ENCODE measurements at places on chromosomes 7 and 10.

DNA sequence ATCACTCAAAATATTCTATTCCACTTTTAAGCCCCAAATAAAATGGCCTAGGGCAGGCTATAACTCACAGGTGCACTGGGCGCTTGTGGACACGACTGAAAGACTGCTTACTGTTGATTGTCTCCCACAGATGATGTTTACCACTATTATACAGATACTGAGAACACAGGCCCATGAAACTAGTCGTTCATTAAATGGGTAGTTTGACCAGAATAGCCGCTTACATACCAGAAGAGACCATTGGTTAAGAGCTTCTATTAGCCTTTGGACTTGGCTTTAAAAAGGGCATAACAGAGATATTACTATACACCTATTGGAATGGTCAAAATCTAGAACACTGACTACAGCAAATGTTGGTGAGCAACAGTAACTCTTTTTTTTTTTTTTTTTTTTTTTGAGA is 4.3 kb downstream of the CCDC6 start:
- DNase-seq, result no peak

- DNase-seq, result no peak
Measured at GRCh38 chr10:87547734-87548311, 43.1 kb downstream of the MINPP1 start.

- DNase-seq, result no peak
Measured at GRCh38 chr10:110584006-110584405, 16.5 kb downstream of the SMC3 start.

GRCh38 chr10:120355425-120355824 is 101.6 kb upstream of the PLPP4 start:
- DNase-seq, result no peak

GRCh38 chr7:16668049-16668858 is 22.3 kb downstream of the BZW2 start:
- DNase-seq, result no peak

- no peak for DNase-seq
Measured at GRCh38 chr10:15258255-15258654, 89.8 kb upstream of the NMT2 start.

- DNase-seq, result no peak
Measured at GRCh38 chr10:95411635-95412034, 120.8 kb upstream of the PDLIM1 start.

GRCh38 chr7:46004965-46005364 is 83.9 kb upstream of the IGFBP3 start:
- no peak for DNase-seq

DNA sequence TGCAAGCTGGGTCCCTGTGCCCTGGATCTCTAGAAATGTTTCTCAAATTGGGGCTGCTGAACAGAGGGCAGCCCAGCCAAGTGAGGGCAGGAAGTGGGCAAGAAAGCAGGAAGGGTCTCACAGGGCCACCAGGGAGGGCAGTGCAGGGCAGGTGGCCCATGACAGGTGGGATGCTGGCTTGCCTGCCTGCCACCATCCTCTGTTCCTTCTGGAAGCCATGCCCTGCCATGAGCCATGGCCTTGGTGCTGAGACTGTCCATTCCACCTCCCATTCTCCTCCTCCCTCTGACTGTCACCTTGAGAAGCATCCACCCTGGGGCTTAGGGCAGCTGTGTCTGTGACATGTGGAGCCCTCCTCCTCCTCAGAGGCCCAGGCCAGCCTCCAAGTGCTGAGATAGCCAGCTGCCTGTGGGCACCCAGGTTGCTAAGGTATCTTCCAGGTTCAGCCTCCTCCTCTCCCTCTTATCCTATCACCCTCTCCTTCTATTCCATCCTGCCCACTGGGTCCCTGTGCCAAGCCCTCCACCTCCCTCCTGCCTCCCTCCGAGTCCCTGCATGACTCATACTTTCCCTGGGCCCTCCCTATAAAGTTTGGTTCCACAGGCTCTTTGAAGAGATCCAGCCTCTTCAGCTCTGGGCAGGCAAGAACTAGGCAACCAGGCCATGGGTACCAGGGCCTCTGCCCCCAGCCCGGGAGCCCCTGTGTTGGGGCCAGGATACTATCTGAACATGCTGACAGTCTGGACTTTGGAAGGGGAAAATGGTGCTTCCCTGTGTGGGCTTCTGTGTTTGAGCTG is 1.3 kb downstream of the VSIR start:
- DNase-seq, result peak; percentile 33

DNA sequence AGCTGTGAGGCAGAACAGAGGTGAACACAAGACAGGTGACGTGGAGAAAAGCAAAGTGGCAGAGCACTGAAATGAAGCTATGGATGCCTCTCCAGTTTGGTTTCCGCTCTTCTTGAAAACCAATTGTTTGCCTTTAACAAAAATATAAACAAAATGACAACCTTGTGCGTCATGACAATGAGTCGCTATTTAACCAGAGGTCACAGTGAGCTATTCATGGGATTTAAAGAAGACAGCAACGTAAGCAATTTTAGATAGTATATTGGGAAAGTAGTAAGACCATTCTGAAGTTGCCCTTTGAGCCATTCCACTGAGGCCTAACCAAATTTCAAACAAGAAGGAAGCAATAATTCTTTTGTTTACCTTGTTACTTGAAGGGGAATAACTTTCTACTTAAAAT is 15.2 kb upstream of the LRRTM3 start:
- no peak for DNase-seq

- DNase-seq, result no peak
Measured at GRCh38 chr7:13984831-13985685, 4.4 kb downstream of the ETV1 start.

DNA sequence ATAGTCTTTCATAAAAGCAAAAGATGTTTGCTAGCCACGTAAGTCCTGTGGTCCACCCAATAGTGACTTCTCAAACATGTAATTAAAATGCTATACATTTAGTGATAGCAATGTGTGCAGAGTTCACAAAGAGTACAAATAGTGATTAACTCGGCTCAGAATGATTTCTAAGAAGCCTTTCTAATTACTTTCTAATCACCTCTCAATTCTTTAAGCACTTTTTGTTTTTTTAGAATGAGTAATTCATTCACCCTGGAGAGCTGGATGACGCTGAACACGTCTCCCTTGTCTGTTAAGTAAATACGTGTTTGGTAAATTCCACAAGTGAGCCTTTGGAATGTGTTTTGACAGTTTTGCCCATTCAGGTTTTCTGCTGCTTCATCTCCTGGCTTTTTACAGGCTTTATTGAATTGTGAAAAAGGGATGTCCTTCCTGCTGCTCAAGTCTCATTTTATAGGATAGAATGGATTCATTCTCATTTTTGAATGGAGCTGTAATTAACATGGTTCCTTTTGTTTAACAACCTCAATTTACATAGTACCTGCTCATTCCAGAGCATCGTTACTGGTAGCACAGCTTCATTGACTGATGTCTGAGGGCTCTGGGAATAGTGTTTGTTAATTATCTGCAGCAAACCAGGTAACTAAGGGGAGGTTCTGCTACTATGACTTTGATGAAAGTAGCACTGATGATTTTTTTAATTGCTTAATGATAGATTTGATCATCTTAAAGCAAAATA is 212.1 kb downstream of the VTI1A start:
- no peak for DNase-seq

GRCh38 chr10:9596368-9596920 is 1421.2 kb upstream of the CELF2 start:
- DNase-seq, result no peak

DNA sequence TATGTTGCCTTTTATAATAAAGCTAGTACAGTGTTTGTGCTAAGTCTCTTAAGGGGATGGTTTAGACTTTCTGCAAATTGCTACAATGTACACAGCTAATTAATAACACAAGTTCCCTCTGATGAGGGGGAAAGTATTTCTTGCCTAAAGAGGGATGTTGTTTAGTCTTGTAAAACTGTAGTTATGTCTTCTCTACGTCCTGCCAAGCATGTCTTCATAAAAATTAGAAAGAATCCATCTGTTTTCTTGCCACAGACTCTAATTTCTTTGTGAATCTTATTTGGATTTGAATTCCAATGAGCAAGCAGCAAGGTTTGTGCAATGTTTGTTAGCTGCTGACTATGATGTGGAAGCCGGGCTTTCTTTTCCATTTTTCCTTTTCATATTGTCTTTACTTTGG is 28.2 kb downstream of the ADARB2 start:
- DNase-seq, result no peak

DNA sequence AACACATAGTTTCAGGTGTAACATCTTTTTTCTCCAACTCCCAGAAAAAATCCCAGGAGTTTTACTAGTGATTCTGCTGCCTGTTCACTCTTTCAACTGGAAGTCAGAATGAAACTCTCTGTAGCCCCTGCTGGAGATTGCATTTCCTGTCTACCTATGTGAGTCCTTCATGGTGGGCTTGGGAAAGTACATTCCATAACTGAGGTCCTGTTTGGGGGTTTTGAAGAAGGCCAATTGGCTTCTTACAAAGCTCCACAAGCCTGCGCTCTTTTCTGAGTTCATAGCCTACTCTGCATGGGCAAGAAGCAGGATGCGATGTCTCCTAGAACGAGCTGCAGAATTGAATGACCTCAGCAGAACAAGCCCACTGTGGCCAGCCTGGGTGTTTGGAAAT is 86.7 kb downstream of the LYZL2 start:
- DNase-seq, result no peak

DNA sequence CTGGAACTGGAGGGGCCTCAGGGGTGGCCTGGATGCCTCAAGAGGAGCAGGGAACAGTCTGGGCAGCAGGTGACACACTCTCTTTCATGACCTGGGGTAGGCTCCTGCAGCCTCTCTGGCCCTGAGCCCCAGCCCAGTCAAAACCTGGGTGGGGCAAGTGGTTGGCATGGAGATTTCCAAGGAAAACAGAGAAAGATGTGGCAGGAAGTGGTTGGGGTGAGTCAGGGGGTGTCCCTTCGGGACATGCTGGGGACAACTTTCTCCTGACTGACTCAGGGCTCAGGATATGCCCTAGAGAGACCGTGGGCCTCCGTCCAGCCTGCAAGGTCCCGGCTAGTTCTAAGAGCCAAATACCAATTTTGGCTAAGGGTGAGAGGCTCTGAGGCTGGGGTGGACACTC is 2.9 kb downstream of the AQP1 start:
- no peak for DNase-seq

DNA sequence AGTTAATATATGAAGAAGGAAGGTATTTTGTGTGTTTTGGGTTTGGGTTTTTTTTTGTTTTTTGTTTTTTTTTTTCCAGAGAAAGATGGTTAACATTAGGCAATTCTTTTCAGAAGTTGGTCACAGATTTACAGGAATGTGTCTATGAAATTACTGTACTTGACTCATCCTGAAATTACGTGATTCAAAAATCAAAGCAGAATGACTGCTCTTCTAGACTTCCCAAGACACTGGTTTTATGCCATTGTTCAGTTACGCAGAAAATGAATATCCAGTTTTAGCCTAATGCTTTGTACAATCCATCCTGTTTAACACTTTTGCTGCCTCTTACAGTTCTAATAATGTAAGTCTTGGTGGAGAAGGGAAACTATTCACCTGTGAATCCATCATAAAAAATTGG is 39.7 kb upstream of the CELF2 start:
- no peak for DNase-seq

DNA sequence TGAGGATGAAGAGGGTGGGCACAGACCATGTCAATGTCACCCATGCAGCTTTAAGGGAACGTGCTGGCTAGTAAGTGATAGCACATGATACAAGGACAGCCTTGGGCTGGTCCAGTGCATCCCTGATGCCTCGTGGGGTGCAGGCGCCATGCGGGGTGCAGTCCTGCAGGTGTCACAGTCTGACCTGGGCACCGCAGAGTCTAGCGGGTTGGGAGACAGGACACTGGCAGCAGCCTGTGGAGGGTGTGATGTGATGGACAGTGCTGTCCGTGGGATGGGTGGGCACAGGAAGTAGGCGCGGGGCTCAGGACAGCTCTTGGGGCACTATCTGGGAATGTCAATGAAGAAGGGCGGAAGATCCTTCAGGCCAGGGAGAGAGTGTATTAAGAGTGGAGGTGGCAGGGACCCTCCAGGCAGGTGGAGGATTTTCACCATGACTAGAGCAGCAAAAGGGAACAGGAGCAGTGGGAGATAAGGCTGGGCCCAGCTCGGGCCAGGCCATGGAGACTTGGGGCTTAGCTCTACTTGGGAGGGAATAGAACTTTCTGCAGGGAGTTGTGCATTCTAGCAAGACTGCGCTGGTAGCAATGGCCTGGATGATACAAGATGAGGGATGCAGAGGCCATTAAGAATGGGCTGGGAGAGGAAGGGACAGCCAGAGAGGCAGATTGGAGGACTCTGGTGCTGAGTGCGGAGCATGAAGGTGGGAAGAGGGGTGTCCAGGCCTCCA is 122.5 kb downstream of the PTPN20 start:
- no peak for DNase-seq

DNA sequence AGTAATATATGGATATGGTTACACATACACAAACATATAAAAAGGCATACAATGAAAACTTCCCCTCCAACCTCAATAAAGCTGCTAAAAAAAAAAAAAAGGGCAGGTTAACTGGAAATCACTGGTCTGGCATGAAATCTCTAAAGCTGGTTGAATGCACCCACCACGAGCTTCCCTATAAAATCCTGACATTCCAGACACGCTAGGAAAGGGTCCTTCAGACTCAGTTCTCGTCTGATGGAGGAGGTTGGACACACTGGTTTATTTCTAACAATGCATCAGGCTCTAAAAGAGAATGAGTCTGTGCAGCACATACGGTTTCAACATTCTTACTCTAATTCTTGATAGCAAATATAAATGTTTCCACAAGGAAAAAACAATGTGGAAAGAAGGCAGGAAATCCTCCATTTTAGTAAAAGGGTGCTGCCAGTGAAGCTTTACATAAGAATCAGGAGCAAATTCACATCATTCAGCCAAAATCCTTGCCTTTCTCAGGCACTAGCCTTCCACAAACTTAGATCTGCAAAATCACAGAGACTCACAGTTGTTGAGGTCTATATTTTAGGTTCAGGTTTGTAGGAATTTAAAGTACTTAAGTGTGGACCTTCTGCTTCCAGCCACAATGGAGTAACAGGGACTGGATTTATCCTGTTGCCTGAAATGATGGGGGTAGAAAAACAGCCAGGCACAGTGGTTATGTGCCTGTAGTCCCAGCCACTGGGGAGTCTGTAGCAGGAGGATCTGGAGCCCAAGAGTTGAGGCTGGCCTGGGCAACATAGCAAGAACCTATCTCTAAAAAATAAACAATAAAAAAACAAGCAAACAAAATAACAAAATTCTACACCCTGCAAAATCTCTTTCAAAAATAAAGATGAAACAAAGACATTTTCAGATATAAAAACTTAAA is 73.5 kb downstream of the CYTH3 start:
- no peak for DNase-seq

- DNase-seq, result no peak
Measured at GRCh38 chr7:8724080-8724718, 290.8 kb downstream of the NXPH1 start.
